Activated CD8-positive, alpha-beta memory T cell treated with anti-CD3 and anti-CD28 coated beads, Interleukin-2, amount 10 ng/mL, durations not matched to agents 7 days and 5 days (primary cell): ENCODE measurements at places on chromosomes 12 and 14.

- H3K36me3 ChIP-seq: no peaks in the 10 kb centered on the region
- no peaks in the 10 kb centered on the region for H3K27me3 ChIP-seq
- no peak for DNase-seq
- no peaks in the 10 kb centered on the region for H3K4me1 ChIP-seq
- H3K27ac ChIP-seq: no peak overlapping the region
These were observed 274.7 kb downstream of the EGLN3 start for GRCh38 chr14:33676135-33676566.

GRCh38 chr12:29152223-29152868 is 3.3 kb downstream of the FAR2 start:
- no peak overlapping the region for H3K4me3 ChIP-seq
- H3K4me1 ChIP-seq: peaks cover 14% of the 10 kb centered on the region
- H3K27me3 ChIP-seq: peaks cover 14% of the 10 kb centered on the region
- H3K27ac ChIP-seq: no peak overlapping the region
- peaks cover 2% of the 10 kb centered on the region for H3K36me3 ChIP-seq

GRCh38 chr12:78343657-78344056 is 513.0 kb downstream of the NAV3 start:
- no peaks in the 10 kb centered on the region for H3K36me3 ChIP-seq
- H3K4me1 ChIP-seq: no peaks in the 10 kb centered on the region
- no peak overlapping the region for H3K27ac ChIP-seq
- no peak overlapping the region for H3K4me3 ChIP-seq
- DNase-seq: no peak
- no peaks in the 10 kb centered on the region for H3K27me3 ChIP-seq

DNA sequence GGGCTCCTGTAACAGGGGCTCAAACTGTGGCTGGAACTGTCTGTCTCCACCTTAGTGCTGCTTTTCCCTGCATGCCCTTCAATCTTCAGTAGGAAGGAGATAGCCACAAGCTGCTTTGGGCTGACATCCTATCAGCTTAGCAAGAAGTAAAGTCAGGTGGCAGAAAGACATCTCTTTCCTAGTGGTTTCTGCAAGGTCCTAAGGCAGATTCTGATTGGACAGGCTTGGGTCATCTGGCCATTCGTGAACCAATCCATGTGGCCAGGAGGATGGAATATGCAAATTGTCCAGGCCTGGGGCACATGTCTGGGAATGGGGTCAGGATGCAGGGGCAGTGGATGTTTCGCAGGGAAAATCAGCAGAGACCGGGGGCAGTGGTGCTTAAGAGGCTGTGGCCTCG is 5.2 kb downstream of the RITA1 start:
- H3K4me3 ChIP-seq: no peak overlapping the region
- no peaks in the 10 kb centered on the region for H3K27me3 ChIP-seq
- H3K27ac ChIP-seq: no peak overlapping the region
- H3K36me3 ChIP-seq: peaks cover 23% of the 10 kb centered on the region
- peaks cover 26% of the 10 kb centered on the region for H3K4me1 ChIP-seq
